Fibroblast of mammary gland (primary cell): ENCODE measurements at places on chromosomes 16 and 17.
A peak's percentile ranks its signal among the peaks of the same experiment; 100 is the strongest.

DNA sequence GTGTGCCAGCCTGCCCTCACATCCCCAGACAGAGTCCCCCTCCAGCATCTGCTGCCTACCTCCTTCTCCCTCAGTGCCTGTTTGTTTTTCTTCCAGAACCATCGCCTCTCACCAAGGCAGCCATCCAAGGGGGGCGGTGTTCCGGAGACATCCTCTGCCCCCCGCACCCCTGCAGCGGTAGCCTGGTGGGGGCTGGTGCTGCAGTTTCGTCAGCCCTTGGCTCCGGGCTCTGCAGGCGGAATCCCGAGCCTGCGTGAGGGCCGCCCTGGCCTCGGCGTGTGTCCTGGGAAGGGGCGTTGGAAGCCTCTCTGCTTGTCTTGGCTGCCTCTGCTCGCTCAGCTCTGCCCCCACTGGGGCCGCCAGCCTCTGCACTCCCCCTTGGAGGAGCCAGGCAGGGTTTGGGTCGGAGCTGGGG lies 126.0 kb upstream of the CIBAR2 start:
- DNase-seq = peak; percentile 84

- DNase-seq = no peak
These were observed 5.2 kb downstream of the EVI2B start for GRCh38 chr17:31308372-31309334.

DNA sequence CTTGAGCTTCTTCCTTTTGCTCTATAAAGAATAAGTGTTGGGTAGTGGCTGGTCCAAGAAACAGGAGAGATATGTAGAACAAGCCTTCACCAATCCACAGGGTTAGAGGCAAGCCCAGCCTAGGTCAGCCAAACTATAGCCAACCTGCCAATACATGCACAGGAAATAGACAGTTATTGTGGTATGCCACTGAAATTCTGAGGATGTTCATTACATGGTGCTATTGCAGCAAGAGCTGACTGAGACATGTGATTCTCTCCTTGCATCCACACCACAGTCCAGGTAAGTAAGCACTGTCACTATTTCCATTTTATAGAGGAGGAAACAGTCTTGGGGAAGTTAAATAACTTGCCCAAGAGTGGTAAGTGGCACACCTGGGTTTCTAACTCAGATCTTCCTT lies 268.1 kb downstream of the NPIPA8 start:
- DNase-seq = no peak

GRCh38 chr16:3726021-3726687 lies 8.8 kb upstream of the TRAP1 start:
- DNase-seq = no peak

- DNase-seq = no peak
These were observed 386.7 kb downstream of the UTP18 start for GRCh38 chr17:51647067-51647466.

- no peak for DNase-seq
These were observed 1021.4 kb downstream of the CDH8 start for GRCh38 chr16:61014869-61015268.

- DNase-seq = peak; percentile 18
These were observed 5.0 kb upstream of the PRSS54 start for GRCh38 chr16:58299757-58300349.

- peak; percentile 48 for DNase-seq
These were observed 210.0 kb upstream of the GSE1 start for GRCh38 chr16:85402910-85403692.
